Suprapubic skin (tissue), 4 donors: ENCODE measurements at places on chromosomes 3 and 15. TPM values are rescaled to one million over a fixed set of nuclear protein-coding genes. Genes with fewer than 3 reads are reported as not detected.

Gene ROPN1
- 6.0 TPM for total RNA-seq

Gene GABRB3
- total RNA-seq, result 0.48 TPM

- peaks cover under 1% of the 10 kb centered on the region for H3K4me1 ChIP-seq
- H3K27me3 ChIP-seq, result no peaks in the 10 kb centered on the region
- H3K4me3 ChIP-seq, result no peak overlapping the region
- no peak for DNase-seq
These were observed 61.3 kb upstream of the GATM start for GRCh38 chr15:45439521-45440260.

DNA sequence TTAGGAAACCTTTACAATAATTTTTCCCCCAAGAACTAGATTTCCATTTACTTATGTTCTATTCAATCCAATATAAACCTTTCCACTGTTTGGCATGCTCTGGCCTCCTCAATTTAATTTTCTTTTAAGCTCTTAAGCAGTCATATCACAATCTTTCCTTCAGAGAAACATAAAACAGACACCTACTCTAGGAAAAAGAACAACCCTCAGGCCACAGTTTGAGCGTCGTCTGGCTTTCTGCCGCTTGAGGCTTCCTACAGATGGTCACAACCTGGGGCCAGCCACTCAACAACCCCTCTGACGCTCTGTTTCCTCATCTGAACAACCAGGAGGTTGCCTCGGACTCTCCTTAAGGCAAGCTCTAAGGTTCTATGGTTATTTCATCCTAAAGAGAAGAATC lies 143.3 kb downstream of the ADAMTS17 start:
- no peak overlapping the region for H3K27ac ChIP-seq
- peaks cover 14% of the 10 kb centered on the region for H3K4me1 ChIP-seq
- no peaks in the 10 kb centered on the region for H3K36me3 ChIP-seq
- no peak for DNase-seq

Gene ITIH4
- 3.6 TPM for total RNA-seq

Gene SLC24A5
- total RNA-seq, result 8.4 TPM

DNA sequence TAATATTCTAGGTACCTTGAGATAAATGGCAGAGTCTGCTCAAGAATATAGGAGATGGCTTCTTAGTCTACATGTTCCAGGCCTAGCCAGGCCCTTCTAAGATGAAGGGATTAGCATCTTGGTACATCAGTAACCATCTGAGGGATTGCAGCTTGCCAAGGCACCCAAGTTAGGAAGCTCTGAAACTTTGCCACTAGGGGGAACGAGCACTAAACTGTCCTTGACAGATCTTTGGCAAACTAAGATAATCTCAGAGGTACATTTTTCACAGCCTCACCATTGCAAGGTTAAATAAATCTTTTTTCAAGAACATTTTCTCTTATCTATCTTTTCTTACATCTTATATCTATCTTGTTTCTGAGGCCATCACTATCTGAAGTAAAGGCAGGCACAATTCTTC lies 351.2 kb downstream of the RAP2B start:
- H3K4me3 ChIP-seq, result no peak overlapping the region
- no peaks in the 10 kb centered on the region for H3K36me3 ChIP-seq
- H3K27me3 ChIP-seq, result no peaks in the 10 kb centered on the region
- H3K27ac ChIP-seq, result no peak overlapping the region
- no peaks in the 10 kb centered on the region for H3K4me1 ChIP-seq
- no peak for DNase-seq

DNA sequence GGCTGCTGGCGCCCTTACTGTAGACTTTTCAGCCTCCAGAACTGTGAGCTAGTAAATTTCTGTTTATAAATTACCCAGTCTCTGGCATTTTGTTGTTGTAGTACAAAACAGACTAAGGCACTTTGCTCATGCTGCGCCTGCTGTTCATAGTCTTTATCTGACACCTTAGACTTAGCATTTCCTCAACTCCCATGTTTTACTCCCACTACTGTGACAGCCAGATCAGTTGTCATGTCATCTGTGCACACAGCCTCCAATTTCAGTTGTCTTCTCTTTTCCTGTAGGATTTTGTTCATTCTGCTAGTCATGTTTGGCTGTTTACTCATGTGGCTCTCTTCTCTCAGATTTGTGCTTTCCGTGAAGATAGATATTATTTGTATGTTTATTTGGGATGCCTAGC lies 62.0 kb downstream of the TCF12 start:
- no peaks in the 10 kb centered on the region for H3K36me3 ChIP-seq
- no peak overlapping the region for H3K4me3 ChIP-seq

DNA sequence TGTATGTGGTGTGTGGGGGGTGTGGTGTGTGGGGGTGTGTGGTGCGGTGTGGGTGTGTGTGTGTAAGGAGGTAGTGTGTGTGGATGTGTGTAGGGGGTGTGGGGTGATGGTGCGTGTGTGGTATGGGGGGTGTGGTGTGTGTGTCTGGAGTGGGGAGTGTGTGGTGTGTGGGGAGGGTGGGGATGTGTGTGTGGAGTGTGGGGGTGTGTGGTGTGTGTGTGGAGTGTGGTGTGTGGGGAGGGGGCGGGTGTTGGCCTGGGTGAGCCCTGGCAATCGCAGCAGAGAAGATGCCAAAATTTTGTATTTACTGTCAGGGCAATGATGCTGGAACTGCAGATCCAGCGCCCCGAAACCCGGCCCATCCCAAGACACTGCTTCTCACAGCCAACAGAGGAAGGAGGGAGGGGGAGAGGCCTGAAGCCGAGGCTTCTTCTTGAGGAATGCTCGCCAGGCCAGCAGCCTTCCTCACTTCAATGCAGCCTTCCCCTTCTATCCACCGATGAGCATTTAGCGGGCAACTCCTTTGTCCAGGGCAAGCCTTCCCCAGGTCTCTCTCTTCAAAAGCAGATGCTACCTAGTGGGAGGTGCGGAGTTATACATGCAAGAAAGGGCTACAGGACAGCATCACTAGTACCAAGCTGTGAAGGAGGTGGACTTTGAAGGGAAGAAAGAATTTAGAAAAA lies 11.9 kb upstream of the SRP14 start:
- H3K4me3 ChIP-seq, result no peak overlapping the region
- H3K36me3 ChIP-seq, result no peaks in the 10 kb centered on the region
- no peak for DNase-seq
- peaks cover 48% of the 10 kb centered on the region for H3K4me1 ChIP-seq
- no peaks in the 10 kb centered on the region for H3K27me3 ChIP-seq

- no peak overlapping the region for H3K4me3 ChIP-seq
- no peaks in the 10 kb centered on the region for H3K36me3 ChIP-seq
- no peaks in the 10 kb centered on the region for H3K4me1 ChIP-seq
- H3K27me3 ChIP-seq, result no peaks in the 10 kb centered on the region
- DNase-seq, result no peak
- no peak overlapping the region for H3K27ac ChIP-seq
These were observed 136.2 kb upstream of the PFN2 start for GRCh38 chr3:150106740-150107428.

Gene CCR8
- total RNA-seq, result not detected

Gene TEX9
- total RNA-seq, result 8.8 TPM

DNA sequence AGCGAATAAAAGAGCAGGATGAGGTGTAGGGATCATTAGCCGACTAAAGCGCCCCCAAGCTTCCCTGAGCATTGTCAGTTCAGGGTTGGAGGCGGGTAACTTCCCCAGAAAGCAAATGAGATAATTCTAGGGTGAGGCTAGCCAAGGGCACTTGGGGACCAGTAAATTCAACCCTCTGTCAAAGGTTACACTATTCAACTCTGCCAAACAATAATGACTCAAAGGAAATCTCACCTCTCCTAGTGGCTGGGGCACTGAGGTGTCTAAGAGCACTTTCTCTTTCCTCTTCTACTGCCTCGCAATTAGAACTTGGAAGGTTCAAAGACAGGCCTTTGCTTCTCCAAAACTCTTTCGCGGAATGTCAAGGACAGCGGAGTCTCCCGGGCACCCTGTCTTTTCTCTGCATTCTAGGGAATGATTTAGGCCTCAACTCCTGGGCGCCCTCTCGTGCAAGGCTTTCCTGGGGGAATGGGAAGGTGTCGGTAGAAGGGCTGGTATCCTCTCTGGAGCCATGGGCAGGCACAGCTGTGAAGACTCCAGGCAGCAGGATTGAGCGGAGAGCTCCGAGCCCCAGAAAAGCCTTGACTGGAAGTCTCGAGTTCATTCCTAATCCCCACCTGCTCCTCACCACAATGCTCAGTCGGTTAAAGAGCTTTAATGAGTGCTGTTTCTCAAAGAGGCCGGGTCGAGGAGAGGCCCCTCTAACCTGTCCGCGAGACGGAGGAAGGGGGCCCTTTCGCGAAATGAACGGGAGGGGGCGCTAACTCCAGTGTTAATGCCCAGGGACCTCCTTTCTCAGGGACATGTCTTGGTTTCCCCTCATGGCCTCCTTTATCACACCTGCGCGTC lies 21.9 kb downstream of the ZIC4 start:
- H3K27me3 ChIP-seq, result peaks cover 100% of the 10 kb centered on the region
- H3K4me3 ChIP-seq, result no peak overlapping the region
- no peaks in the 10 kb centered on the region for H3K4me1 ChIP-seq
- no peak for DNase-seq
- H3K27ac ChIP-seq, result no peak overlapping the region

DNA sequence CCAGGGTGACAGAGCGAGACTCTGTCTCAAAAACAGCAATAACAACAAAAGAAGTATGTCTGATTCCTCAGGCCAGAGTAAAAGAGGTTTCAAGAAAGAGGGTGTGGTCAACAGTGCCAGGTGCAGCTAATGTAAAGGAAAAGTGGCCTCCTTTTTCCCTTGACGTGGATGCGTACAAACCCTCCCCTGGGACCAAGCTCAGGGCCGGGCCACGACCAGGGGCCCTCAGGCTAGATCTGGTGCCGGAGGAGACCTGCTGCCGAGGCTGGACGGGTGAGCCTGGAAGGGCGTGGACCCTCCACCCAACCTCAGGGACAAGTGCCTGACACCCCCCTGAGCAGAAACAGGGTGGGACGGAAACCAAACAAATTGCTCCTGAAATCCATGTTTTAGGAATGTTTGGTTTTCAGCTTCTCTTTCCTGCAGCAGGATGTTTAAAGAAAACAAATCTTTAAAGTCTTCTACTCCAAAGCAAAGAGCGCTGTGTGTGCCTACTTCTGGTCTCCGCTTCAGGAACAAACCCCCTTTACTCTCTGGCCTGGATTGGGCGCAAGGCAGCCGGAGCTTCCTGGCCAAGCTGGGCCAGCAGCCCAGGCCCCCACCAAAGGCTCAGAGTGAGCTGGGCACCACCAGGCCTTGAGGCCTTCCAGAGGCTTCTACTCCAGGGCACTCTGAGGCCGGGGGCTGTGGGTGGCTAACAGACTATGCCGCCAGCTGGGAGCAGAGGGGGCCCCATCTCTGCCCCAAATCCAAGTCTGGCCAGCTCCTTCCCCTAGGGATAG lies 21.4 kb downstream of the ZDHHC19 start:
- peaks cover 37% of the 10 kb centered on the region for H3K4me1 ChIP-seq

Gene CORO2B
- 3.3 TPM for total RNA-seq

DNA sequence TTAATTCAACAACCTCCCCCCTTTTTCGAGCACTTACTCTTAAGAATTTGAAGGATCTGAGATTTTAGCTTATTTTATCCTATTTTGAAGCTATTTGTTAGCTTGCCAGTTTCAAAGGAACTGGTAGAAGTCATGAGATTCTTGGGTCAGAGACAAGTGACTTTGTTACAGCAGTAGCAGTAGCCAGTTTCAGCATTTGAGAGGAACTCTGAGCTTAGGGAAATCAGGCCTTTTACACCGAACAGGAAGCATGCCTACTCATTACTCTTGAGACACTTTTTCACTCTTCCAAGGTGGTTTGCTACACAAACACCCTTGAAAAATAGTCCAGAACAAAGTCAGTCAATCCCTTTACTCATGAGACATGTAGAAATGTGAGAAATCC lies 24.5 kb upstream of the TM4SF1 start:
- H3K4me3 ChIP-seq, result no peak overlapping the region
- no peaks in the 10 kb centered on the region for H3K4me1 ChIP-seq
- no peaks in the 10 kb centered on the region for H3K36me3 ChIP-seq

DNA sequence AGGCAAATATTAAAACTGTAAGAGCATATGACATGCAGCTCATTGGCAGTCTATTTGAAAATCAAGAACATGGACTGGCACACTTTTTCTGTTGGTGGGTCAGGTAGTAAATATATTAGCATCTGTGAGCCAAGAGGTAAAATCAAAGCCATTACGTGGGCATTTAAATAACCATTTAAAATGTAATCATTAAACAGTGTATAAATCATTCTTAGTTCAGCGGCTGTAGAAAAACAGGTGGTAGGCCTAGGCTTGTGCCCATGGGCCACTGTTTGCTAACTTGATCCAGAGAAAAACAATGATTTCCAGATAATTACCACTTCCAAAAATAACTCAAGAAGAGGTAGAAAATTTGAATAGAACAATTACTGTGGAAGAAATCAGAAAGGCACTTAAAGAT lies 105.1 kb downstream of the CHST2 start:
- no peaks in the 10 kb centered on the region for H3K4me1 ChIP-seq
- H3K27ac ChIP-seq, result no peak overlapping the region
- DNase-seq, result no peak

DNA sequence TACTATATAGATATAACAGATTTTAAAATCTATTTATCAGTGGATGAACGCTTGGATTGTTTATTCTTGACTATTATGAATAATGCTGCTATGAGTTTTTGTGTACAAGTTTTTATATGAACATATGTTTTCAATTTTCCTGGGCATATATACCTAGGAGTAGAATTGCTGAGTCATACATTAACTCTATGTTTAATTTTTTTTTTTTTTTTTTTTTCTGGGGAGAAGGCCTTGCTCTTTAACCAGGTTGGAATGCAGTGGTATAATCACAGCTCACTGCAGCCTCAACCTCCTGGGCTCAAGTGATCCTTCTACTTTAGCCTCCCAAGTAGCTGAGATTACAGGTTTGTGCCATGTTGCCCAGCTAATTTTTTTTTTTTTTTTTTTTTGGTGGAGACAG lies 9.1 kb downstream of the CIDEC start:
- no peaks in the 10 kb centered on the region for H3K36me3 ChIP-seq
- no peak for DNase-seq
- H3K27ac ChIP-seq, result no peak overlapping the region
- no peaks in the 10 kb centered on the region for H3K27me3 ChIP-seq

DNA sequence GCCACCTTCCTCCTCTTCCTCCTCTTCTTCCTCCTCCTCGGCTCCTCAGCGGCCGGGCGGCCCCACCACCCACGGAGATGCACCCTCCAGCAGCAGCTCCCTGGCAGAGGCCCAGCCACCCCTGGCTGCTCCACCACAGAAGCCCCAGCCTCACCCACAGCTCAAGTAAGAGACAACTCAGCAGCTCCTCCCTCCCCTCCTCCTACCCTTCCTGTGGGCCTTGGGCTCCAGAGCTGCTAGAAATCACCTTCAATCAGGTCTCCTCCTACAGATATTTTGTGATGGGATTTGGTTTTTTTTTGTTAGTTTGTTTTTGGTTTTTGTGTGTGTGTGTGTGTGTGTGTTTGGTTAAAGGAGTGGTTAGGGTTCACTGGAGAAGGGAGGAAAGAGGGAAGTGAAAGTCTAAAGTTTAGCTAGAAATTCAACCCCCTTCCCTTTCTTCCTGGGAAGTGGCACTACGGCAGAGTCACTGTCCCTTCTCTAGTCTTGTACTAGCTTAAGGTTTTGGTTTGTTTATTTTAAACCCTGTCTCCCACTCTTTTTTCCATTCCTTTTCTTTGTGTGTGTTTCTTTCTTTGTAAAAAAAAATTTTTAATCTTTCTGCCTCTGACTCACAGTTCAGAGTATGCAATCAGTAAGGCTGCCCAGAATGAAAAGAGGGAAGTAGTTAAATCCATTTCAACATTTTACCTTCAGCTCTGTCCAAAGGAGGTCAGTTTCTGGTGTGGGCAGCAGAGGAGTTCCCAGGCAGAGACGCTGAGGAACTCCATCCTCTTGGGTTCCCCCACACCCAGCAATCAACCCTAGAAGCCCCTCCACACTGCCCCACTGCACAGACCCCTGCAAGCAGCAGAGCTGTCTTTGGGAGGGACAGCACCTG lies 29.0 kb upstream of the TIMP4 start:
- H3K4me1 ChIP-seq, result peaks cover 17% of the 10 kb centered on the region

- H3K27ac ChIP-seq, result no peak overlapping the region
- H3K27me3 ChIP-seq, result no peaks in the 10 kb centered on the region
- H3K4me1 ChIP-seq, result peaks cover 15% of the 10 kb centered on the region
- no peak for DNase-seq
- H3K36me3 ChIP-seq, result no peaks in the 10 kb centered on the region
- H3K4me3 ChIP-seq, result no peak overlapping the region
These were observed 319.1 kb upstream of the TBL1XR1 start for GRCh38 chr3:177516158-177517011.
